ENCODE measurements at places on chromosomes 16 and 17.

DNA sequence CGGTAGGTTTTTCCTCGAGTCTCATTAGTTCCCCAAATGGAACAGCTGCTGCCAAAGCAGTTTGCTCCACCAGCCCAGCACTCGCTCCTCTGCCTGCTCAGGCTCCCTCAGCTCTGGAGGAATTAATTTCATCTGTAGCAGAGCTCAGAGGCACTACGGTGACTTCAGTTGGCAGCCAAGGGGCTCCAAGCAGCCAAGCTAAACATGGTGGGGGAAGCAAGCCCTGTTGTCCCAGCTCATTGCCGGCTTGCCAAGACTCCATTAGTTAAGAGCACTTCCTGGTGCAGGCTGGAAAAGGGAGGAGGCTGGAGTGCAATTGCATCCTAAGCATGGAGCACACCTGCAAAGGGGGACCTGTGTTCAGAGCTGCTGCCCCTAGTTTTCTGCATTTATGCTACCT lies 78.7 kb upstream of the GPRC5B start:
- DNase-seq = peak; percentile 2

GRCh38 chr17:18859256-18859655 lies 1.3 kb downstream of the PRPSAP2 start:
- peak; percentile 27 for DNase-seq

DNA sequence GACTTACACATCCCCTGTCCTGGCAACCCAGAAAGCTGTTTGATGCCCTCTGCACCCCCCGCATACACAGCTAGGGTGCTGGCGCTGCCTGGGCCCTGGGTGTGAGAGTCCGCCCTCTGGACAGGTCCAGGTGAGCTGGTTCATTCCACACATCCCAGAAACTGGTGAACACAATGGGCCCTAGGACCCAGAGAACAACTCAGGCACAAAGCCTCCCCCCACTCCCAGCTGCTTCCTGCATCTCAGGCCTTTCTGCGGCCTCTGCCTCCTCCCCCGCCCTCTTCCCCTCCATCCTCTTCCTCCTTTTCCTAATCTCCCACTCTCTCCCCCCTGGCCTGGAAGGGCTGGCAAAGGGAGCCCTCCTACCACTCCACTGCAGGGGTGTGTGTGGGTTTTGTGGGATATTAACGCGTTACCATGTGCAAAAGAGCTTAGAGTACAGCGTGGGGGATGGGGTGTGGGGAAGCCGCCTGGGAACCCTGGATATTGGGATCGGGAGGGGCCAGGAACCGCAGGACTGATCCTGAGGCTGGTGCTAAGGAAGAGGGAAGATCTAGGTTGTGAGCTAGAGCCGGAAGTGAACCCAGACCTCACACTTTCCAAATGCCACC lies 1.6 kb upstream of the PPP1R9B start:
- DNase-seq = peak; percentile 92

DNA sequence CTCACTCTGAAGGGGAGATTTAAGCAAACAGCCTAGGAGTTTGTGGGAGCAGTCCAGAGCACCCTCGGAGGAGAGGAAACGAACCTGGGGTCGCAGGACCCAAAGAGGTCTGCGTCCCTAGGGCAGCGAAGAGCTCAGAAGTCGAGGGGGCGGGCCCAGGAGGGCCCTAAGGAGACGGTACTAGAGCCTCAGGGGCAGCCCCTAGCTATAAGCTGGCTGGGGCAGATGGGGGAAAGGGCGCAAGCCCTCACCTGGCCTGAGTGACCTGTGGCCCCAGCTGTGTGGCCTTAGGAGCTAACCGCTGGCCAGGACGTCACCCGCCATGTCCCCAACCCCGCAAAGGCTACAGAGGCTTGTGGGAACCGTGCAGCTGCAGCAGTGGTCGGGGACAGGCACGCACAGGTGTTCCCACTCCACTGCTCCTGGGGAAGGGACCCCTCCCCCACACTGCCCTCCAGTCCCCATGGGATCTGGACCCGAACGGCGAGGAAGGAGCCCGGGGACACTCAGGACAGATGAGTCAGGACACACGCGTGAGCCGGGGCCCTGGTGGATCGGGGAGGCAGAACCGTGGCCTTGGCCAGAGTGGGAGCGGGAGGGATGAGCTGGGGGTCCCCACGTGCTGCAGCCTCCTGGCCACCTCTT lies 2.0 kb upstream of the CTRB2 start:
- no peak for DNase-seq

GRCh38 chr17:6638046-6638908 lies 2.2 kb downstream of the KIAA0753 start:
- DNase-seq = no peak

- DNase-seq = peak; percentile 88
These were observed 22.5 kb downstream of the SPPL2C start for GRCh38 chr17:45867171-45867570.

- DNase-seq = no peak
These were observed 163.4 kb downstream of the LAT start for GRCh38 chr16:29148131-29148691.

DNA sequence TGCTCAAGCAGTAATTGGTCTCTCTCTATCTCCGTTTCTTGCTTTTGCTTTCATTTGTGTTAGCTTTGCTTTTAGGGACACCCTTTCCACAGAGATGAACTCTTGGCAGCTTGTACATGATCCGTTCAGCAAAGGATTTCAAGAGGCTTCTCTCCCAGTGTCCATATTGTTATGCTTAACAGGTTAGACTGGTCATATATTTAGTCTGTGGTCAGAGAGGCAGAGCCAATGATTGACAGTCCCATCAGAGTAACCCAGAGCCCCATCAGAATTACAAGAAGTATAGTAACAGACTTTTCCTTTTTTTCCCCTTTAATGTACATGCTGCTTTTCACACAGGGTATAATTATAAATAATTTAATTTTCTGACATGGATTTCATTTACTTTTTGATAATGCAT lies 34.4 kb downstream of the GDPD1 start:
- no peak for DNase-seq

GRCh38 chr16:29675811-29676643 lies 3.0 kb upstream of the QPRT start:
- DNase-seq = peak; percentile 16

DNA sequence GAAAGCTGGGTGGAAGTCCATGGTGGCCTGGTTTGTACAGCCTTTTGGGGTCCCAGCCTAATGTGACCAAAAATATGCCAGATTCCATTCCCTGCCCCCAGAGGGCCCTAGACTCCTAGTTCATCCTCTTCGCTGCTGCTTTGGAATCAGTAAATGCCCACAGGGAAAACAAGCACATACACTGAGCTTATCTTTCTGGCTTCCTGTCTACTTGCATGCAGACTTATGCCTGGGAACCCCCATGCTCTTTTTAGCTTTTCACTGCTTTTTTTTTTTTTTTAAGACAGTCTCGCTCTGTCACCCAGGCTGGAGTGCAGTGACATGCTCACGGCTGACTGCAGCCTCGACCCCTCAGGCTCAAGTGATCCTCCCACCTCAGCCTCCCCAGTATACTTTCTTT lies 6.2 kb upstream of the CD300LG start:
- DNase-seq = no peak

- DNase-seq = no peak
These were observed 794 bp downstream of the SMG6 start for GRCh38 chr17:2302778-2303203.

GRCh38 chr16:67660564-67661028 lies at the start of gene PARD6A:
TSS of gene PARD6A (plus strand) at chr16:67660960. CDS start at chr16:67661039, 79 bp downstream.
- peak; percentile 98 for DNase-seq

DNA sequence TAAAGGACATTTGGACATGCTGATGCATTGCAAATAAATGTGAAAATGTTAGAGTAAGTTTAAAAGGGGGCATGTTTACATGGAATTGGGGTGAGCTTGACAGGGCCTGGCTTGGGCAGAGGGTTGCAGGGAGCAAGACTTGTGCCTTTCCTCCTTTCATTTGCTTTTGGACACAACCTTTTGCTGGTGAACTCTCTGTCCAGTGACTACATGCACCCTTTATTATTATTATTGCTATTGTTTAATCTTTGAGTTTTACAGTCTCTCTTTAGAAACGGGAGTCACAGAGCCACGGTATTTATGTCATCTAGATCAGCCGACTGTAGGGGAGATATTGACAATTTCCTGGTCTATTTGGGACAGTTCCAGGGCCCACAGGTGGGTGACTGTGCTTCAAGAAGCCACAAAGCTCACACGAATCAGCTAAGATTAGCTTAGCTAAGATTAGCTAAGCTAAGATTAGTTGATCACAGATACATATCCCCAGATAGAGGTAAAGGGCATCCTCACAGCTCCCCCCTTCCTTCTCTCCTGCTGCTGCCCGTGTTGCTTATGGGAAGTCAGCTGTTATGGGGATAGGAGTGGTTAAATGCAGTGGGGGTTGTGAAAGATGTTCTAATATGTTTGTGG lies 28.9 kb upstream of the ETV4 start:
- DNase-seq = no peak

DNA sequence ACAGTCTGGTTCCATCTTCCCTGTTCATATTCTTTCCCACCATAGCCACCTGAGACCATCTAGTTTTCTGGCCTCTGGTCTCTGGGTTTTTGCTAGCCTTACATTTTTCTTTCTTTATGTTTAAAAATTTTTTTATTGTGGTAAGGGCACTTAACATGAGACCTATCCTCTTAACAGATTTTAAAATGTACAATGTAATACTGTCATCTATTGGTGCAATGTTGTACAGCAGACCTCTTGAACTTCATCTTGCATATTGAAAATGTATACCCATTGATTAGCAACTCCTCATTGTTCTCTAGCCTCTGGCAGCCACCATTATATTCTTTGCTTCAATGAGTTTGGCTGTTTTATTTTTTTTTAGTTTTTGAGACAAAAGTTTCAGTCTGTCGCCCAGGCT lies 39.2 kb downstream of the ITGAM start:
- no peak for DNase-seq

DNA sequence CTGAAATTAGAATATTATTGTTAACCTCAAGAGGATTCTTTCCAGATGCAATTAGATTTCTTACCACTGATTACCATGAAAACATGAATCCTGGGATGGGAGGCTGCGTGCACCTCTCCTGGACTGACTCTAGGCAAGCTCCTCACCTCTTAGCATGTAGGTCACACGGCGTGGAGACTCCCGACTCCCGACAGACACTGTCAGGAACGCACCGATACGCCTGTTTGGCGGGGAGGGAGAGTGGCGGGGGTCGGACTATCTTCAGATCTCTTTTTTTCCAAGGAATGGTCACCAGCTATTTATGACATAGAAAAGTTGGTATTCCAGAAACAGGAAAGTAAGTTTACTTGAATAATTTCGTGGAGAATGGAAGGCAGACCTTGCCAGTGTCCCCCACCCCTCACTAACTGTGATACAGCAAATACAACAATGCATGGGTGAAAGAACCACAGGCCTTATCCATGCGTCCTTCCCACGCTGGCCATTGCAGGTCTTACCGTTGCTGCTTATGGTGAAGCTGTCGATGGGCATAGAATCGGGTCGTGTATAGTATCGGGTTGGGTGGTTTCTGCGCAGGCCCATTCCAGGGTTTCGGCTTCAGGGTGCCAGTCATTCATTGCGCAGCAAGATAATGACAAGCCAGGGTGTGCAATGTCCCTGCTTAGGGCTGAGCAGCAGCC lies 62.6 kb upstream of the ENDOV start:
- DNase-seq = no peak

DNA sequence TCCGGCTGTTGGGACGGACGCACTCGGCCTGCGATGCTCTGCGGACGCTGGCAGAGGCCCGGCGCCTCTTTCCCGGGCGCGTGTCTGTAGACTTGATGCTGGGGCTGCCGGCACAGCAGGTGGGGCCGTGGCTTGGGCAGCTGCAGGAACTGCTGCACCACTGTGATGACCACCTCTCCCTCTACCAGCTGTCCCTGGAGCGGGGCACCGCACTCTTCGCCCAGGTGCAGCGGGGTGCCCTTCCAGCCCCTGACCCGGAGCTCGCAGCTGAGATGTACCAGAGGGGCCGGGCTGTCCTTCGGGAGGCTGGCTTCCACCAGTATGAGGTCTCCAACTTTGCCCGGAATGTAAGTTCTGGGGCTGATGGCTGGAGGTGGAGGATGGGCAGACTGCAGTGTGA lies 3.5 kb downstream of the RSAD1 start:
- DNase-seq = no peak

DNA sequence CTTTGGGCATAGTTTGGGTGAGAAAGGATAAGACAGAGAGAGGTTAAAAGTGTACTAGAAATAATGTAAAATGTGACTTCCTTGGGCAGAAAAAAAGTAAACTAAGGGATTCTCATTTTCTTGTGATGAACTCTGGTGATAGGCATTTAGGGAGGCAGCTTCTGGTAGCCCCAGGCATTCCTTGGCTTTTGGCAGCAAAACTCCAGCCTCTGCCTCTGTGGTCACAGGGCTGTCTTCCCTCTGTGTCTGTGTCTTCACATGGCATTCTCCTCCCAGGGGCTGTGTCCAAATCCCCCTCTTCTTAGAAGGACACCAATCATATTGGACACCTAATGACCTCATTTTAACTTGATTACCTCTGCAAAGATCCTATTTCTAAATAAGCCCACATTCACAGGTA lies 54.7 kb downstream of the HS3ST3B1 start:
- no peak for DNase-seq

GRCh38 chr17:75317671-75318070 lies 28.4 kb upstream of the SLC25A19 start:
- no peak for DNase-seq

DNA sequence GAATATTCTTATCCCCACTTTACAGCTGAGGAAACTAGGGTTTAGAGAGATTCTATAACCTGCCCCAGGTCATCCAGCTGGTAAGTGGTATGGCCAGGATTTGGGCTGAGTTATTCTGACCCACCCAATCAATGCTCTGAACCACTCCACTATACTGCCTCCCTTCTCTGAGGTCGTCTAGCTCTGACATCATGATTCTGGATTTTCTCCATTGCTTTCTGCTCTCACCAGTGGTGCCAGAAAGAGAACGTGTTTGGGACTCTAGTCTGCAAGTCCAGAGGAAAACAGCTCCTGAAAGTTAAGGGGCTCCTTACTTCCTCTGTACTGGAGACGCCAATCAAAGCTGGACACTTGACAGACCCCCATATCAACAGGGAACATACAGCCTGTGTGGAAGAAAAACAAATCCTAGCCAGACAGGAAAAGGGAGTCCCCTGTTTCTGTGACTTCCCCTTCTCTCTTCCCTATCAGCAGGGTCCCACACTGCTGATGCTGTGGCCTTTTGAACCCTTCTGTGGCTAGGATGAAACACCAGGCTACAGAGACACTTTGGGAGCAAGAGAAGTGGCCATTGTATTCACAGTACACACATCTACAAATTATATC lies 6.0 kb upstream of the EZH1 start:
- DNase-seq = no peak

DNA sequence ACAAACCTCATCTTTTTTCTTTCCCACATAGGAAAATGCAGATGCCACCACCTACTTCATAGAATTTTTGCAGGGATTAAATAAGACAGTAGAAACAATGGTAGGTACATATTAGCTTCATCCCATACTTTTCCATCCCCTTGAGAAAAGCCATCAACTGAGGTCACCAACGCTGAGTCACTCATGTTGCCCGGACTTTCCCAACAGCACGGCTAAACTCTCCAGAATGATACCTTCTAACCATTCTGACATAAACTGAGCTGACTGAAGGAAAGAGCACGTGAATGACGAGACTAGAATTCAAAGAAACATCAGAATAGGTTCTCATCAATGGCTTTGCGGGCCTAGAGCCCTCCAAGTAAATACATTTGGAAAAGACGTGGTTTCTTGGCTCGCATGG lies 146.0 kb upstream of the RCVRN start:
- DNase-seq = no peak

- DNase-seq = no peak
These were observed 27.8 kb downstream of the GNPTG start for GRCh38 chr16:1379304-1380076.
